Esophagus muscularis mucosa (tissue), 4 donors: ENCODE measurements at places on chromosomes 4 and X.
A peak's percentile ranks its signal among the peaks of the same experiment; 100 is the strongest.

DNA sequence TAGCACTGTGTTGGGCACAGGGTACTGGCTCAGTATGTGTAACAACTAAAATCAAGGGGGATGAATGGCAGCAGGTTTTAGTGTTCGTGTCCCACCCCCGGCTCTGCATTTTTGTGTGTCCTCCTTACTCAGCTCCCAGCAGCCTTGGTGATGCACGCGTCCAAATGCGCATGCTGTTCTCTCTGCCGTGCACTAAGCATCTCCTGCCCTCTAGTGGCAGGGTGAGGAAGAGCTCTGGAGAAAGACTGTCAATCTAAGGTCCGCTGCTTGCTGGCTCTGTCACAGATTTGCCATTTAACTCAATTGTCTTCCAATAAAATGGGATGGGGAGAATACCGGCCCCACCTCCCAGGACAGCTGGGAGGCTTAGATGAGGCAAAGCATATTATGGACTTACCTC is 61.4 kb downstream of the WFS1 start:
- DNase-seq: no peak

DNA sequence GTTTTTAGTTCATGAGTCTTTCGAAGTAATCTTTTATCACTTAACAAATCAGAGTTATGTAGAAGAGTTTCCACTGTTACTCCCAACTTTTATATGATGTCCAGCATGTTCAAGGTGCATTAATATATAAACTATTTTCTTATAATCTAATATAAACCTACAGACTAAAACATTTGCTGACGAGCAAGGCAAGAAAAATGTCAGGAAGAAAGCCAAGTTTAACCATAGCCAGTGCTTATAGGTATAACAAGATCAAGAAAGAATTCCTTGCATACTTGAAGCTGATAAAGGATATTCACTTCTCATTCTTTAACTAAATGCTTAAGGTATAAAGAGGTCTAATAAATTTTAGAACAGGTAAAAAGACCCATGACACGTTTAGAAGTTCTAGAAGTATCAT is 167.7 kb downstream of the NPNT start:
- DNase-seq: no peak

DNA sequence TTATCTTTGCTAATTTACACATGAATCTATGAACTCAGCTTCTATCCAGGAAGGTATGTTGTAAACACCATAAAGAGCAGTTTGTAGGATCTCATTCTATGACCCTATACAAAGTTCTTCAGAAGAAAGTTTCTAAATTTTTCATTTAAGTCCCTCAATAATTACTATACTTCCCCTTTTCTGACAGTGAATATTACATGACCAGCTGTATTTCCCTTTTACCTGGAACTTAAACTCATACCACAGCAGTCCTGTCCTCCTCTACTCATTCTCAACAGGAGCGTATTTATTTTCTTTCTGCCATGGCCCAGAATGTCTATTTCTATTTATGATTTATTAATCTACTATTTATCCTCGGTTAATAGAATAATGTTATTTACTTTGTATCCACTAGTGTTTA is 15.8 kb downstream of the RASGEF1B start:
- DNase-seq: no peak

GRCh38 chr4:16692961-16693506 is 205.4 kb downstream of the LDB2 start:
- no peak for DNase-seq

- DNase-seq: no peak
Observed at GRCh38 chr4:141011901-141012315, 121.4 kb downstream of the RNF150 start.

DNA sequence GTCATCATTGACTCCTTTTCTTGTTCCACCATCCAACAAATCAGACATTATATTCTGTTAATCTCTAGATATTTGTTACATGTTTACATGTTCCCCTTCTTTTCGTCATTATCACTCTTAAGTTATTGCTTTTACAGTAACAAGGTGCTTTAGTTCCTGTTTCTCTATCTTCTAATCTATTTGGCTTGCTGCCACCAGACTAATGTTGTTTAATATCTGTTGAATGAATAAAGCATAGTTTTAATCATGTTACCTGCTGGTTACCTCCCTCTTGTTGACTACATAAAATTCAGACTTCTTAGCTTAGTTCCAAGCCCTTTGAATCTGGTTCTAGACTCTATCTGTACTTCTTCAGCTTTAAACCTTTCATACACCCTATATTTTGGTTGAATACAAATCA is 129.8 kb upstream of the TRIM2 start:
- no peak for DNase-seq

- no peak for DNase-seq
Observed at GRCh38 chr4:6896035-6896434, 13.6 kb upstream of the TBC1D14 start.

DNA sequence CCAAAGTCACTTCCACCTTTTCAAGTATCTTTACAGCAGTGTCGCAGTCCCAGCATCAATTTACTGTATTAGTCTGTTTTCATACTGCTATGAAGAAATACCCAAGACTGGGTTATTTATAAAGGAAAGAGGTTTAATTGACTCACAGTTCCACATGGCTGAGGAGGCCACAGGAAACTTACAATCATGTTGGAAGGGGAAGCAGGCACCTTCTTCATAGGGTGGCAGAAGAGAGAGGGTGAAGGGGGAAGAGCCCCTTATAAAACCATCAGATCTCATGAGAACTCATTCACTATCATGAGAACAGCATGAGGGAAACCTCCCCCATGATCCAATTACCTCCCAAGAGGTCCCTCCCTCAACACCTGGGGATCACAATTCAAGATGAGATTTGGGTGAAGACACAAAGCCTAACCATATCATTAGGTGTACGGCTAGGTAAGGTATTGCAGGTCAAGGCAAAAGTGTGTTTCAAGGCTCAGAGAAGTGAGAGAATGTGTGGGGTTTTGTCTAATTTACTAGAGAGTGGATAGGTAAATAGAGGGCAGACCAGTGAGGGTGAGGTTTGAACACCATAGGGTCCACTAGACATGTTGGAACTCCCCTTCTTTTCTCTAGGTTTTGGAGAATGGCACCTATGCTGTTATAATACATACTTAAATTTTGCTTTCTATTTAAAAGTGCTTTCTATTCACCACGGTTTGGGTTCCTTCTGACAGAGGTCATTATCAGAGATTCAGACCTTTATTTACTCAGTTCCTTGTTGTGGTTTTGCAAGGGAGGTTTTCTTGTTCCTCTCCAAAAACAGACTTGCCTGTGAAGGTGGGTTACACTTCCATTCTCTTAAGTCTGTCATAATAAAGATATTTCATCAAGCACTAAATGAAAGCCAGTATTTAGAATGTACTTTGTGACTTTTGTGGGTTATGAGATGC is 186.6 kb downstream of the CPEB2 start:
- peak; percentile 37 for DNase-seq
